ENCODE measurements at places on chromosomes 5 and 9.

- no peak for DNase-seq
These were observed 20.7 kb upstream of the EGFLAM start for GRCh38 chr5:38237681-38238080.

GRCh38 chr9:131627326-131627647 lies 82.0 kb downstream of the PRRT1B start:
- no peak for DNase-seq

DNA sequence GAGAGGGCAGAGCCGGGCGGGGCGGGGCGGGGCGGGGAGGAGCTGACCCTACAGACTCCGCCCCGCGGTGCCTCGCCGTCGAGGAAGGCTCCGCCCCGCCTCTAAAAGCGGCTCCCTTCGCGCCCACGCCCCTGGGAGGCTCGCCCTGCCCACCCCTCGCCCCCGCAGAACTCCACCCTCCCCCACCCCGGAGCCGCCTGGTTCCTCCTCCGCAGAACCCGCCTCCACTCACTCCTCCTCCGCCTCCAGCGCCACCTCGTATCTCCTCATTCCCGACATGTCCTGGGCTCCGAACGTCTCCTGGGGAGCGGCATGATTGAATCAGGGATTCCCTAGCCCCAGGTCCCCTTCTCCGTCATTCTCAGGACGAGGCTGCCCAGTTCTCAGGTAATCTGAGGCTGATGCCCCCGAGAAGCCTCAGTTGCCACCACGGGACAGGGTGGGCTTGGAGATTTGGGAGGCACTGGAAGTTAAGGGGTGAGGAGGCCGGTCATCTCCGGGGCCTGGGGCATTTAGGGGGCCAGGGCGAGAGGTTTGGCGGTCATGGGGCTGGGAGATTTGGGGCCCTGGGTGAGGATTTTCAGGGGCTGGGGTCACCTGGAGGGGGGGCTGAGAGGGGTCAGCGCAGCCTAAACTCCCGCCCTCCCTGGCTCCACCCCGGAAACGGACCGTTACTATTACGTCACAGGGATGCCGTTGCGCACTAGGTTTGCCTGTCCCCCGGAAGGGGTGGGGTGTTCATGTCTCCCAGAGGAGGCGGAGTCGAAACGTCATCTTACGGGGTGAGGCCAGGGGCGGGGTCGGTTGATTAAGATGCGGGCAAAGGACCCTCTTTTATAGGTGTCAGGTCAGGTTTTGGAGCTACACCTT lies 3.2 kb upstream of the CCL27 start:
- DNase-seq, result no peak

DNA sequence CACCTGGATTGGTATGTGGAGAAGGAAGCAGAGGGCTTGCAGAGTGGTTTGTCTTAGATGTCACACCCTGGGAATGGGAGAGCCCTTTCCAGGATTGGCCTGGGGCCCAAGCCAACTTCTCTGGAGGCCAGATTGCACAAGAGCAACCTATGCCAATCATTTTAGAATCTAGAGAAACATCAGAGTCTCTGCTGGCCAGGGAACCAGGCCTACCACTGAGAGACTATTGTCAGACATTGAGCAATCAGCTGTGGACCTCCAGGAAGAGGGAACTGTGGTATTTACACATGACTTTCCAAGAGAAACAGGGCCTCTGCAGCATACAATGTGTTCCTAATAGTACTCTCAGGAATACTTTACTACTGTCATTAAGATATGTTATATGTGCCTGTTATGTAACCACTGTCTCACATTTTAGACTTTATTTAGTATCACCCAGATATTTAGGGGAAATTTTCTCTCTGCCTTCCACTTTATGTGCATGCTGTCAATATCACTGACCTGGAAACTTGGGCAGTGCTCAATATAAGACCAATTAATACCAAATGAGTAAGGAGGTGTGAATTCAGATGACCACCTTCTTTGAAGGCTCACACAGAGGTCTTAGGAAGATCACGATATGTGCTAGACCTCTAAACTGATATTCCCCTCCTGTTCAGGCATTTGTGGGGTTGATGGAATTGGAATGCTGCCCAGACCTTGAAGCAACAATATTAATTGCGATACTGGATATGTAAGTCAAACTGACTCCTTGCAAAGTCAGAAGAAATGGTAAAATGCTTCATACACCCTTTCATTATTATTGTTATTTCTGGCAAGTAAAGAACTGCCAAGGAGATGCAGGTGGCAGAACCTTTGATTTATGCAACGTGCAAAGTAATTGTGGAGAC lies 20.5 kb upstream of the CCL28 start:
- no peak for DNase-seq

DNA sequence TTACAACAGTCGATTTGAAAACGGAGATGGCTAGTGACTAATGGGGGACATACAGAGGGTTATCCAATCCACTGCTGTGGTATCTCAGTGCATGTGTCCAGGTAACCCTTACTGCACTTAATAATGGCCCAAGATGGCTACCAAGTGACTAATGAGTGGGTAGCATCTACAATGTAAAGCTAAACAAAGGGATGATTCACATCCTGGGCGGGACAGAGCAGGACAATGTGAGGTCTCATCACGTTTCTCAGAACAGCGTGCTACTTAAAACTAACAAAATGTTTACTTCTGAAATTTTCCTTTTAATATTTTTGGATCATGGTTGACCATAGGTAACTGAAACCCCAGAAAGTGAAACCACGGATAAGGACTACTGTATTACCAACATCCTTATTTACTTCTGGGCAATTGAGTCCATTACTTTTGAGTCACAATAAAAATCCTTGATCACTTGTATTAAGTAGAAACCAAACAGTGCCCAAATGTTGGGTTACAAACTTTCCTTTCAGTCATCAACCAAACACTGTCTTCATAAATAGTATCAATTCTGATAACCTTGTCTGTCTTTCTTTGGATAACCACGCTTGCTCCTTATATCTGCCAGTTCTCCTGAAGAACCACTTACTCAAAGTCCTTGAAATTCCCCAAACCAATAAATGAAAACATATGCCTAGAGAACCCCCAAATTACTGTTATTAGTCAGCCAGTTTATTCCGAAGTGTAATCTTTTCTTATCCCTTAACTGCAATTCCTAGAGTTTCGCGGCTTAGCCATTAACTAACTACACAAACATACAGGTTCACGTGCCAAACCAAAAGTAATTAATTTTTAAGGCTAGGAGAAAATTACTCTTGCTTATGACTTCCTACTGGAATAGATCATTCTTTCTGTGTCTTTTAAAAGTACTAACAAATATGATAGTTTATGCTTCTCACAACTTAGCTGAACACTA lies 59.7 kb downstream of the ELL2 start:
- DNase-seq, result no peak

DNA sequence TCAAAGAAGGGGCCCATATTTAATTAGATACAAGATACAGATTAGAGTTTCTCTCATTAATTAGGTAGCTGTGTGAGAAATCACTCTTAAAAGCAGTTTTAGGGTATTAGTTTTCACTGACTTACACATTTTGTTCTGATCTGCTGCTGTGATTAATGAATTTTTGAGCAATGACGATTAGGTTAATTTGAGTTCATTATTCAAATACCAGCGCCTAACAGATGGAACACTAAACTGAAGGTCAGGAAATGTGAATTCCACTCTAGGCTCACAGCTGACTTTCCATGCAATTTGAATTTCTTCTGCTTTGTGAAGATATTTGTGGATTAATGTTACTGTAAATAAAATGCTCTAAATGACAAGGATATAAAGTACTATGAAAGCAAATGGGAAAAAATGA lies 380.6 kb downstream of the ADGRV1 start:
- DNase-seq, result no peak

DNA sequence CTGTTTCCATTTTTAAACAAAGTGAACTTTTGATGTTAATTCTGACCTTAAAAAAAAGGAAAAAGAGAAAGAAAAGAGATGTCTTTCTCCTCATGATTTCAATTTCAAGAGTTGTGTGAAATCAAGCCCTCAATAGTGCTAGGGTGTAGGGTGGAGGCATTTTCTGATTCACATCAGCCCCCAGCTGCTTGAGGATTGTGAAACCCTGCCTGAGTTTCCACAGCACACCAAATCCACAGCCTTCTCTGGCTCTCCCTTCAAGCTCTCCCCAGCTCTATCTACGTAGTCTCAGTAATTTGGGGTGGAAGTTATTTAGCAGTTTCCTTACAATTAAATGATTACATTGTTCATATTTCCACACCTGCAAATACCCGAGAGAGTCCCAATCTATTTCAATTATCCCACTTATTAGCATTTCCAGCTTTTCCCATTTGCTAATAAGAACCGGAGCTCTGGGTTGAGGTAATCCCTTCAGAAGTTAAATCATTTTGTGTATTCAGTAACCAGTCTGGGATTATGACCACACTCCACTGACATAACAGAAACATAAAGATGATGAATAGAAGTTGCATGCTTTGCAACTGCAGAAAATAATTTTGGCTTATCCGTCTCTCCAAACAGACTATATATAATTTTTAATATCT lies 54.9 kb downstream of the MTX3 start:
- DNase-seq, result no peak

DNA sequence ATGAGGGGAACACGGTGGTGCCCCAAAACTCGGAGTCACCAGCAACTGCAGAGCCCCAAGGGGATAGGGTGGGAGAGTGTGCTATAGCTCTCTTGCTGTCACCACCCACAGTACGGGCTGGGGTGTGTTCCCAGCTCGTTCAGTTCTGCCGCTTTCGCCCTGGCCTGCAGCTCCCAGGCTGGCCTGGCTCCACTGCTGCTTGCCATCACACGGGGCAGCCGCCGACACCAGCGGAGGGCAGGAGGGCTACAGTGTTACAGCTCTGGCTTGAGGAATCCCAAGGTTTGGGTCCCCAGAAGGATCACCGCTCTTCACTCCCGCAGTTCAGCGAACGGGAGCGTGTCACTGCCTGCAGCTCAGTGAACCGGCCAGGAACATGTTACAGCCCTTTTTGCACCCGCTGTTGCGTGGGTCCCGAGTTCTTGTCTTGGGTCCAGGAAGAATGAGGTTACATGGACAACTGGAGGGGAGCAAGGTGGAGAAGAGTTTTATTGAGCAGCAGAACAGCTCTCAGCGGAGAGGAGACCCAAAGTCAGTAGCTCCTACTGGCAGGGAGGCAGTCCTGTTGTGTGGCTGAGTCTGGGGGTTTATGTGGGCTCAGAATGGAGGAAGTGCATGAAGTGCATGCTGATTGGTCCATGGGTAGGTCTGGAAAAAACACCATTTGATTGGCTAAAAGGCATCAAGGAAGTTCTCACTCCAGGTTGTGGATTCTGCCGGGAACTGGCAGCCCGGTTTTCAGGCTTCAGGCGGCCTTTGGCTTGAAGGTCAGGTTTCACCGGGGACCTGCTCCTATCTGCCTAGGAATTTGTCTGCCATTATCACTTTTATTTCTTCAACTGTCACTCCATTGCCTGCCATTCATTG lies 113.4 kb downstream of the EHMT1 start:
- no peak for DNase-seq

- no peak for DNase-seq
These were observed 237.8 kb downstream of the SEC61B start for GRCh38 chr9:99459919-99460318.

DNA sequence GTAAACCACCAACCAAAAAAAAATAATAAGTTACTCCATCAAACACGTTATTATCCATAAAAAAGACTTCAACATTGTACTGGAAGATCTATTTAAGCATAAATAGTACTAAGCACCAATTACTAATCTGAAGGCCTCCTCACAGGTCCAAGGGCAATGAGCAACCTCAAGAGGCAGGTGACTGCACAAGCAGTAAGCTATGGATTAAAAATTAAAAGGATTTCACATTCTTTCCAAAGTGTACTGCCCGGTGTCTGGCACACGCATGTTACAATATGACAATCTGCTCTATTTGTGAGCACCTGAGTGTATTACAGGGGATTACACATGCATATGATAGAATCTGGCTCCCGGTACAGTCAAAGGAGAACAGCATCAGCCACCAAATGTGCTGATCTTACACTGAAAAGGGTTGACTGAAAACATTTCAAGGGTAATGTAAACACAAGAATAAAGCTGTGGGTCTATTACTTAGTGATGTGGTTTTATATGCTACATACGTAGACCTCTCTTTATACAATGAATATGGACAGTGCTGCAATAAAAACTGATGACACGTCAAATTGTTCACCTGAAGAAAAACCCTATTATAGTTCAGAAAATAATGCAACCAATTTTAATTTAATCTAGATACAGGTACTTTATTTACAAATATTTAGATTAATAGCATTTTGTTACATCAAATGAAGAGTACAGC lies 22.8 kb downstream of the RAB14 start:
- DNase-seq, result no peak

DNA sequence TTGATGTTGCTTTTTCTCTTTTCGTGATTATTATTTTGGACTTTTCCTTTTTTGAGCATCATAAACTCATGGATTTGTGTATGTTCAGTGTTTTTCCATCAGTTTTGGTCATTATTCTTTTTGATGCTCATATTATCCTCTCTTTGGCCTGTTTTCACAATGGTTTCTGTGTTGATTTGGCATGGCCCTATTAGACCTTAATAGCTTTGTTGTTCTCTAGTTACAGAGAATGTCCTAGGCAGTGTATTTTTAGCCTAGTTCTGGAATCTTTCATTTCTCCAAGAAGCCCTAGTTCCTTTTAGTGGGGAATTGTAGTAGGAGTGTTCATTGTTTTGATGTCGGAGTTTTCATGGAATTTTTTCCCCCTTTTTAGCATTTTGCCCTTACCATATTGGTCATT lies 41.3 kb upstream of the ROPN1L start:
- DNase-seq, result no peak

DNA sequence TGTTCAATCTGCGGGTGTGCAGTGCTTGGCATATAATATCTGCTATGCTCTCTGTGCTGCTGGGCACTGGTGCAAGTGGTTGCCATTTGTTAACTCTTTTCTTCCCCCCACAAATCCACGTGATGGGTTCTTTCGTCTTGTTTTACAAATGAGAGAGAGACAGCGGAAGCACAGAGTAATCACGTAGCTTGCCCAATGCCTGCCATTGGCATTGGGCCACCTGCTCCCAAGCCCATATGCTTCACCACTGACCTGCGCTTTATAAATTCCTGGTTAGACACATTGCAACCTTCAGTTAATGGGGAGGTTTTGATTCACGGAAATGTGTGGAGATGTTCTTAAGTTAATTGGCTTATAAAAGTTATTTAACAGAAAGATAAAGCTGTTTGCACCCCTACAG lies 194.8 kb upstream of the ADAMTS16 start:
- no peak for DNase-seq

DNA sequence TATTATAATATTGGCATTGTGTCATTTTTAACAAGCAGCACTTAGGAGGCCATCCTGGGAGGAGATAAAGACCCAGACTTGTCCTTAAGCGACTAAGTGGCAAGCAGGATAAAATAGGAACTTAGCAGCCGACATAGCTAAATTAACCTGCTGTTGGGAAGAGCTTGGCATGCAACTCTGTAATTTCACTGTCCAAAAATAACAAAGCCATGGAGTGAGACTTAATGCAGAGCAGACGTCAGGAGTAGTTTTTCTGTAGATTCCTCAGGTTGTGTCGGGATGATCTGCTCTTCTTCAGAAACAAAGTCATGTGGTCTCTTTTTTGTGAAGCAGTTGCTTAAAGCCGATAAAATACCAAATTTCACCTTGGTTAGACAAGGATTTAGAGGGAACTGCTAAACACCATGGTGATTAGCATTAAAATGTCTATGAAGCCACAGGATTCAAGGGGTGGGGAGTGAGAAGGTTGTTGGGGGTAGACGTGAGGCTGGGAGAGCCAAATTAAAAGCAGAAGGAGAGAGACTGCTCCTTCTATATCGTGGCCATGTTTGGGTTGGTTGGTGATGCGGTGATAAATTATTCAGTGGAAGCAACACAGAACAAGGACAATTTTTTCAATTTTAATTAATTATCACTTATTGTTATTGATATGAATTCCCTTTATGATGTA lies 303.0 kb downstream of the CSNK1G3 start:
- DNase-seq, result no peak

GRCh38 chr9:138063033-138063432 lies 185.5 kb downstream of the CACNA1B start:
- no peak for DNase-seq

Measured in GF-D8 (cell line).